Stimulated activated CD4-positive, alpha-beta T cell treated with anti-CD3 and anti-CD28 coated beads, Interleukin-1b, Interleukin-23, amount 100 ng/mL, for 4 hours (primary cell): ENCODE measurements at places on chromosomes 2 and 18.

DNA sequence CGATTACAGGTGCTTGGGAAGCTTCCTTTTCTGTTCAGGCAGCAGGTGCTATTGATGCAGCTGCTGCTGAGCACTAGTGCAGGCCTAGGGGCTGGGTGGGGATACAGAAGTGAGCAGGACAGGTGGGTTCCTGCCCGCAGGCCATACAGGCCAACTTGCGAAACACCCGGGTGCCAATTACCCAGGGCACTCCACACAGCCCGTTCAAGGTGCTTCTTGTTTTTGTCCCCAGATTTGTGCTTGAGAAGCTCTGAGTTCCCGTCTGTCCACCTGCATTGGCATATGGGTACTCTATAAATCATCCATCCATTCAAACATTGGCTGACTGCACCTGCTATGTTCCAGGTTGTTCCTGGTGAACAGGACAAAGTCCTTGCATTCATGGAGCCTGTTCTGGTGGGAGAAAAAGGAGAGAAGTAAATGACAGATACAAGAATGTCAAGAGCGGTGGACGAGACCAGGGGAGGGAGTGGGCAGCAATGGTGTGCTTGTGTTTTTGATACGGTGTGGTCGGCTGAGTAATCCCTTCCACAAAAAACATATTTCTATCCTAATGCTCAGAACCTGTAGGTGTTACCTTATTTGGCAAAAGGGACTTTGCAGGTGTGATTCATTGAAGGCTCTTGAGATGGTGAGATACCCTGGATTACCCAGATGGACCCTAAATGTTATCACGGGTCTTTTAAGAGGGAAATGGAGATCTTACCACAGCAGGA is 31.4 kb downstream of the SH3BP4 start:
- DNase-seq = no peak

GRCh38 chr2:152627351-152627957 is 89.8 kb downstream of the PRPF40A start:
- DNase-seq = no peak

- no peak for DNase-seq
Observed at GRCh38 chr2:33528441-33528950, 52.0 kb downstream of the RASGRP3 start.

DNA sequence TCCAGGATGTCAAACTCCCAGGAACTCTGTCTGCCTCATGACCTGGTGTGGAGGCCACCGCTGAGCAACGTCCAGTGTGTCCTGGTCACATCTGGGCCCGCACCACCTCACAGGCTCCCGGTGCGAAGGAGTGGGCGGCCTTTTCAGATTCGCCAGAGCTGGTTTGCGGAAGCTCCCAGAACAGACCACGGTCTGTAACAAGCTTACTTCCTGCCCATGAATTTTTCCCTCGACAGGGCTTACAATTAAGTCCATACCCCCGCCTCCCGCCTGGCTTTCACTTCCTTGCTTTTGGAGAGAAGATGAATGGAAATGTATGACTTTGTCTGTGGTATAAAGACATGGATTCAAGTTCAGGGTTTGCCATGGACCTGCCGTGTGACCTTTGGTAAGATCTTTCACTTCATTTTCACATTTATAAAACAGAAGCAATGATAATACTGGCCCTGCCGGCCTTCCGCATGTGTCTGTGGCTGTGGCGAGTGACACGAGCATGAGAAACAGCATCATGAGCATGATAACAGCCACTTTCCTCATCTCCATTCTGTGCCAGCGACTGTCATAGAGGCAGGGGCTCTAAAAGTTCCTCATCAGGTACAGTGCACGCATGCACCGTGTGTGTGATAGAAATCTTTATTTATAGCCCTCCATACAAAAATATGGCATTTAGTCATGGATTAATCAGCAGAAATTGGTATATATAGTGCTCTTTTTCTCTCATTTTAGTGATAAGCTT is 31.0 kb upstream of the KCNF1 start:
- DNase-seq = no peak

- no peak for DNase-seq
Observed at GRCh38 chr2:132460781-132461180, 44.2 kb downstream of the GPR39 start.

DNA sequence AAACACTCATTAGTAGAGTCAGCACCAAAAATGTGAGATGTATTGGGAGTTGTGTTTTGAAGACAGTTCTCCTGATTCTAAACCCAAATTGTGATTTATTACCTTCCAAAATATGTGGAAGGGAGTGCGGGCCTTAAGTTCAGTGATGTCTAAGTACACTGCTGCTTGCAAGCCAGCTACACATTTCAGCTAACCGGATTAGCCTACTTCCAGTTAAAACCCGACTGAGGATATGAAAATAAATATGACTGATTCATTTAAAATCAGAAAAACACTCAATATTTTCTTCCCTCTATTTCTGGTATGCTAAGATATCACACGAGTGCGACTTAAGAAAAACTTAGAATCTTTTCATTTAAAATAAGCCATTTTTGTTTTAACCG is 907 bp downstream of the FHL2 start:
- DNase-seq = no peak

DNA sequence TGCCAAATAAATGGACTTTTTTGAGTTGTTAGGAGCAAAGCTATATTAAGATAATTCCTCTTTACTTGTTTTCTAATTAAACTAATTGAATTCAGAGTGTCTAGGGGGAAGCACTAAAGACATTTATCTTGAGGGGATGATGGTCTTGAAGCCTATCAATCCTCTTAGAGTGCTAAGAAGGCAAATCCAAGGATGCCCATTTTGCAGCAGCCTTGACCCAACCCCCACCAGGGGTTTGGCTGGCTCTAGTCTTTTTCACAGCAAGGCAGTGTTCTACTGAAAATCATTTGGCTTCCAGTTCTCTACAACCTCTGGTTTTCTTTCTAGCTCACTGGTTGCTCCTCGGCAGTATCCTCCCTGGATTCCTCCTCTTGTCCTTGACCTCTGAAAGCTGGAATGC is 6.5 kb upstream of the RAX start:
- DNase-seq = no peak

GRCh38 chr2:48146552-48146951 is 240.3 kb upstream of the FBXO11 start:
- no peak for DNase-seq

DNA sequence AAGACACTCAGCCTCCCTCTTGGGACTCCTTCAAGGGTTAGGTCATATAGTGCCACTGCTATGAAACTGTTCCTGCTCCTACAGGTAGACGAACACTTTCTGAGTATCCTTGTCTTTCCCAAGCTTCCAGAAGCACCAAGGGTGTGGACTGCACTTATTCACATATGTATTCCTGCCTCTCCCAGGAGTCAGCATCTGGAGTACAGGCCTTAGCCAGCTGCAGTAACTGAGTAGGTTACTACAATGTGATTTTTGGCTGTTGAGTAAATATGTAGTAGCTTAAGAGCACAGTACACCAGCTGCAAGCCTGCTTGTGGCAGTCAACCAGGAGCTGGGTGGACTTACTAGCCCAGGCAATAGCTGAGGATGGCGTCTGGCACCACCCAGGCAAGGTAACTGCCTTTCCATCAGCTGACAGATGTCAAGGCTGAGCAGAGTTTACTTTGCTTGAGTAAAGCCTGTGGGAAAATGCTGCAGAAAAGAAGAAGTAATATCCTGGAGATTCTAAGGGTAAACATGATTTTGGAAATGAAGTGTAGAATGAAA is 14.0 kb upstream of the SCLY start:
- no peak for DNase-seq

GRCh38 chr18:46378126-46378863 is 274.1 kb downstream of the HAUS1 start:
- DNase-seq = no peak
